Activated T-cell treated with anti-CD3 and anti-CD28 coated beads for 48 hours (primary cell): ENCODE measurements at places on chromosomes 6 and 20.

DNA sequence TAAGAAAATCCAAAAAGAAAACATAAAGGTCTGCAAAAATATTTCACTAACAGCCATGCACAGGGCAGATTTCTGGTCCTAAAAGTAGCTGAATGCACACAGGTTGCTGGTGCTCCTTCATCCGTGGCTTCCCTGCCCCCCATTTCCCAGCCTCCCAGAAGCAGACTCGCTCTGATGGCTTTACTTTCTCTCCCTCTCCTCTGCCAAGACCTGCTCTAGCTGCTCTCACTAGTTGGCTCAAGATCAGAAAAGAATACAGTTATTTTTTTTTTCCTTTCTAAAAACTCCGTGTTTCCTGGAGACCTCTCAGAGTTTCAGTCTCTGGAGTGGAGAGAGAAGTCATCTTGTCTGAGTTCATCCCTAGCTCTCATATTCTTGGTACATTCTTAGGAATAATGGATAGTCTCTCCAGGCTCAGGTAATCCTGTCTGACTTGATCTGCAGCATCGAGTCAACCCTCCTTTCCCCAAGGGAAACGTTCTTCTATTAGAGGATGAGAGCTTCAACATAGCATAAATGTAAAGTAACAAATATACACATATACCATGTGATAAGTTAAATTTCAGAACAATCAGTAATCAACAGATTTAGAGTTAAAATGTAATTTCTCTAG is 214.2 kb downstream of the TBC1D7 start:
- no peak for DNase-seq

DNA sequence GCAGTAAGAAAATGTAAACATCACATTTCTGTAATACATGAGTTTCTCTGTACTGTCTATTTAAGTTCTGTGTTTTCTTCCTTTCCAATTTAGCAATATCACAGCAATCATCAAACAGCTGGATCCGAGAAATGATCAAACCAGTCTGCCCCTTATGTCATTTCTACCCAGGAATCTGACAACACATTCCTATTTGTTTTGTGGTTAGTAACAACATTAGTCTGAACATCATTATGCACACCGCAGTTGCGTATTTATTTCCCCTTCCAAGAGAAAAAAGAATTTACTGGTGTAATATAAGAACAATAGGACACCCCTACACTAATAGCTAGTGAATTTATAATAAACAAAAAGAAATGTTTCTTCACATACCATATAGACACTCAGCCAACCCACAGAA is 179.5 kb downstream of the BTBD9 start:
- DNase-seq, result no peak

DNA sequence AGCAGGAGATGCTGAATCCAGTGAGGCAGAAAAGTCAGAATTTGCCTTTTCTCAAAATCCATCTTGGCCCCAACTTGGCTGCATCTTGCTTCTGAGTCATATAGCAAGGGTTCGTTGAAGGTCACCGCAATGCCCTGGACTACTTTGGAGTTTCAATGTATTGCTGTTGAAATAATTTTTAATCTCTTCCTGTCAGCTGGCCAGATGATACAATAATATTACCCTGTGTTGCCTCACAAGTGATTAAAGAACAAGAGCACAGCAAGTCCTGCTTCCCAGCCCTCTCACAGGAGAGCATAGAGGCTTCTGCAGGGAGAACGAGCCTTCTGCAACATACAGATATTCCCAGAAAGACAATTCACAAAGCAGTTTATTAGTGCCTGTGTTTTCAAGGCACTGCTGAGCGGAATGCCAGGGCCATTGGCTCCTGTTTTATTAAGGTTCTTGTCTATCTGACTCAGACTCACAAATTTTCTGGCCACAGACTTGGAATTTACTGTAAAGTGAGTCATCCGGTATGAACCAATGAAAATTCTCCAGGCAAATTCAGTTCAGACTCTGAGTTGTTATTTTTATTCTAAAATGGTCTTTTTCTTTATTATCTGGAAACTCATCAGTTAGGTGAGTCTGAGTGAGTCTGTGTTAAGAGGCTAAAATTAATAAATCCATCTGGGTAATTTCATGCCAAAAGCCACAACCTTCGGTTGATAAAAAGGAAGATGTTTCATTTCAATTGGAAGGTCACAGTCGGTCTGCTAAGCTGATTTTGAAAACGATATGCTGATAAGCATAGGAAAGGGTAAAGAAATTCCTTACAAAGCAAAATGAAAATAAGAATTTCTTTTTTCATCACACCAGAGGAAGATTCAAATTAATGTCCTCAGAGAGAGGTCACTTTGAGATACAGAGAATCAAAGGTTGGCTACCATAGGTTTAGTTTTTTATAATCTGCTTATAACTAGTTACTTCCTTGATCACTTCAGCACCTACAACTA is 289.4 kb upstream of the STXBP5 start:
- DNase-seq, result no peak

DNA sequence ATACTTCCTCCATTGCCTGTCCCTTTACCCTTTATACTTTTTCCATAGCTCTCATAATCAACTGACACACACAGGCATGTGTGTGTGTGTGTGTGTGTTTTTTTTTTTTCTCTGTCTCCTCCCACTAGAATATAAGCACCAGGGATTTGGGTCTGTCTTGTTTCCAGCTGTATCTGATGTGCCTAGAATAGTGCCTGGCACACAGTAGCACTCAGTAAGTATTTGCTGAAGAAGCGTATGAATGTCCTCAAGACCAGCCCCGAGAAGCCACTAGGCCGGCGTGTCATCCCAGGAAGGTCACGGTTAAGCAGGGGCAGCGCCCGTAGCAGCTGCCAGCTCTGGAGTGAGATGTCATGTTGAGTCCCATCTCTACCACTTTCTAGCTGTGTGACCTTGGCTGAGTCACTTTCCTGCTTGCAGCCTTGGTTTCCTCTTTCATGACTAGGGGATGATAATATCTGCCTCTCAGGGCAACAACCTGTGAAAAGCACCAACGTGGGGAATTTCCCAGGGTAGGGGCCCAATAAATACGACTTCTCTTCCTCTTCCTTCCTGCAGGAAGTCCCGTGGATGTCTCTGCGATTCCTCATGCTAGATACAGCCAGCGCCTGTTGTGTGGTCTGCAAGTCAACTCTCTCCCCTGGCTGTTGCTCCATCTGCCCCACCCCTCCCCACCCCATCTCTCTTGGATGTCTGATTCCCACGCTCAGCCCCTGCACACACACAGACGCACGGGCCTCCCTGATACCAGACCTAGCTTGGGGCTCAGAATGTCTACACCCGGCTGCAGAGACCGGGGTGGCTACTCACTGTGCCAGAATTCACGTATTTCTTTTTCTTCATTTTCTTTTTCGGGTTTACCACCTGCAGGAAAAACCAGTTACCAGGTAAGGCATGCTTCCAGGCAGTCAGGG is 58.1 kb downstream of the RAB44 start:
- DNase-seq, result peak; percentile 65

GRCh38 chr20:31494131-31494530 is 19.0 kb downstream of the REM1 start:
- DNase-seq, result no peak

DNA sequence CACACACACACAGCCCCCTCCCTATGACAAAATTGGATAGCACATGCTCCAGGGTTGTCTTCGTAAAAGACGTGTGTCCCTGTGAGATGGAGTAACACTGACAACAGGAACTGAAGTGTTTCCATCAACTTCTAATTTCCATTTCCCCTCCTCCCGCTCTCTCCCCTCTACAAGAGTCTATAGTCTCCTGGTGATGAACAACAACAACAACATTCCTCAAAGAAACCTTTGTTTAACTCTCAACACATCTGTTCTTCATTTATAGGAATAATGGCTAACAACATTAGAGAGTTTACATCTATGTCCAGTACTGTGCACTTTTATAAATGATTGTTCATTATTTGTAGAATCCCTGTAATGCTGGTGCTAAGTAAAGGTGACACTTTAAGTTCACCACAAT is 205.8 kb upstream of the SSTR4 start:
- DNase-seq, result no peak

DNA sequence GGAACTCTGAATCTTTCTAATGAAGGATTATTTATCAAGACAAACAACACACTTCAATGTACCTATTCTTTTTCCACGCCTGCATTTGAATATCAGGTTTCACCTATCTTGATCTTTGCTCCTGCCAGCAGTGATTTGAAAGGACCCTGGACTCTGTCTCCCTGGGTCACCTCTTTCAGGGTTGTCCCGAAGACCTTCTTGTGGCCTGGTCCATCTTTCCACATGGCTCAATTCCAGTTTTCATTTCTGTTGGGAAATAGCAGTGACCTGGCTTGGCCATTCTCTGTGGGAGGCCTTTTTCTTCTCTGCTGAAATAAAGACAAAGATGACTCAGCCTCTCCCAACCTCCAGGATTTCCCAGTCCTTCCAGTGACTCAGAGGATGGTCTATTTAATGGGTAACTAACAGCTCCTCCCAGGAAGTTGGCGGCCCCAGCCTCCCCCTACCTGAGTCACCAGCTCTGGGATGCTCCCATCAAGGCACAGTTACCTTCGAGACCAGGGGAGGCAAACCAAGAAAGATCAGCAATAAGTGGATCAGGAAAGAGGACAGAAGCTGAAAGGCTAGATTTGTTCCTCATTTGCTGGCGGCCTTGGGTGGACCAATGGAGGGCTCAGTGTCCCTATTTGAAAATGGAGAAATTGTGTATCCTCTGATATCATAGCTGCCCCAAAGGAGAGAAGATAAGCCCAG is 120.2 kb upstream of the RNF24 start:
- no peak for DNase-seq

DNA sequence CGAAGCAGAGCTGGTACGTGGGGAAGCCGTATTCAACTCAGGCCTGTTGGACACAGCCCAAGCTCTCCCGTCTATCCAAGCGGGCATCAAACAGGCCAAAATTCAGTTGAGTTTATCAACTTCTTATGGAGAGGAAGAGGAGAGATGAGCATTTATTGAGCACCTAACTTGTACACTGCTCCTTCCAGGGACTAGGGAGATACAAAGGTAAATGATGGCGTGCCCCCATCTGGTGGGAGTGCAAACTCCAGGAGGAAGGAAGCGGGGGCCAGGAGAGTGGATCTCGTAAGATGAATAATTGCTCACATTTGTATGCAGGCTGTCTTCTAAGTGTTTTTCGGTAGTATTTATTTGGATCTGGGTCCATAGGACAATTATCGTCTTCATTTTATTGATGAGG is 146.6 kb downstream of the SOBP start:
- DNase-seq, result no peak

DNA sequence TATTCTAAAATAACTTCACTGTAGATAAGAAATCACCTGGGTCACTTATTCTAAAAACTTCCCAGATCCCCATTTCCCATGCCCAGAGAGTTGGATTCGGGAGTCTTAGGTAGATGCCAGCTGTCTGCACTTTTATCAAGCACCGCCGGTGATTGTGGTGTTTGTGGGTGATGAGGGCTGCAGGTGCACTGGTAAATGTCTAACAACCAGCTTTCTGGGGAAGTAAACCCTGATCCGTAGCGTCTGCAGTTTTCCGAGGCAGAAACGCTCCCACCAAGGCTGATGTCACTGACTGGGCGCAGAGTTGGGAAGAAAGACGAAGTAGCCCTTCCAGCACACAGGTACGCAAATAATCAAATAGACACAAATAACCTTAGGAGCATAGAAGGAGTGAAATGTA is 152.2 kb upstream of the KCNG1 start:
- no peak for DNase-seq

DNA sequence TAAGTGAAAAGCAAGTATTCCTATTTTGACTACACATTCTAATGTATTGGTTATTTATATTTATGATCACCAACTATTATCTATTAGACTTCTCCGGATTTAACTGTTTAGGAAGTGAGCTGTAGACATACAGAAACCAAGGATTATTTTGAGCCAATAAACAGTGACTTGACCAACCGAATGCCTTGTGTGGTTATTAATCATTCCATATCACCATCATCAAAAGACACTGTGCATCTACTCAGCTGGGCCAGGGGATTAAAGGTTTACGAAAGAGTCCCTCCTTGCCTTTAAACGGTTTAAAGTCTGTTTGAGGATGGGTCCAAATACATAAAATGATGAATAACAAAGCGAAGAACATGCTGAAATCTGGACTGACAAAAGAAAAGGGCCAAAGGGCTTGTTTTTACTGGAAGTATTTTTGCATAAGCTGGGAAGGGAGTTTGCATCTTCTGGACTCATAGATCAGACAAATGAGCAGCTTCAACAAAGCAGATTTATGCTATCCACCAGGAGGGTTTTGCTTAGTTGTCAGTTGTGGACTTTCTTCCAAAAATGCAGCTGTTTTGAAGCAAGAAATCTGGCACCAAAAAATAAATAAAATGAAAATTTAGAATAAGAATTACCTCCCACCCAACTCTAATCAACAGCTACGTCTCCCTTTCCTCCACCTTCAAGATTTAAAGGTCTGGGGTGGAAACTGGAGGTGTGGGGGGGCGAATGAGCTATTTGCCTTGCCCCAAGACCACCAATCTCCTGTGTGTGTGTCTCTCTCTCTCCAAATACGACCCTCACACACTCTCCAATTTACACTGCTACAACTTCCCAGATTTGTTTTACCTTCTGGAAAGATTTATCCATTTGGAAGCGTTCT is 33.6 kb upstream of the ID4 start:
- DNase-seq, result no peak

- no peak for DNase-seq
Observed at GRCh38 chr6:24795106-24795505, 3.6 kb downstream of the ARMH2 start.

DNA sequence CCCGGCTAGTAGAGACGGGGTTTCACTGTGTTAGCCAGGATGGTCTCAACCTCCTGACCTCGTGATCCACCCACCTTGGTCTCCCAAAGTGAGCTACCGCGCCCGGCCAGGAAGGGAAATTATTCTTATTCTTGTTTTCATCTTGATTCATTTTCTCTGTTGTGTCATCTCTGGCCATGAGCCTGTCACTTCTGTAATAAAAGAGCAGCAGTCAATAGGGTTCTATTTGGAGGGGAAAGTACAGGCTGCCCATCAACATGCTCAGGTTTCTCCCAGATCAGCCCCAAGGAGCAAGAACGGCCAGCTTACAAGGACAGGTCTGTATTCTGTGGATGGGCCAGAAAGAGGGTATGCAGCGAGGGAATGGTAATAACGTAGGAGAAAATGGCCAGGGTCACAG is 345.0 kb downstream of the PREX1 start:
- DNase-seq, result no peak

DNA sequence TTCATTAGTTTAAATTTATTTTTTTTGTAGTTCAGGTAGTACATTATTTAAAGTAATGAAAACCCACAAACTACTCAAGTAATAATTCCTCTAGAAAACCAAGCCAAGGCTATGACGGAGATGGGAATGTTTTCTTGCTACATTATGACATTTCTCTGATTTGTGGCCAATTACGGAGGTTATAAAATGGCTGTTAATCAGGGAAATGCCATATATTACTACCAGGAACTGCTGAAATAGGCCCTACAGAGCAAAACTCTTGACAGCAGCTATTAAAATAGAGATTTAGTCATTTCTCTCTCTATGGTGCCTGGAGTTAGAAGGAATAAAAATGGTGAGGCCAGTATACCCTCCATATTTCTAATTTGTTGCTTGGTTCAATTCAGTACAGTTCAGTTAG is 280.0 kb downstream of the ARHGAP18 start:
- no peak for DNase-seq
